ENCODE measurements at places on chromosomes 1 and 21.

GRCh38 chr1:199168888-199169585 is 530.2 kb downstream of the PTPRC start:
- DNase-seq, result no peak

- DNase-seq, result no peak
Measured at GRCh38 chr21:14762327-14762726, 216.2 kb upstream of the SAMSN1 start.

GRCh38 chr1:227903614-227904501 is 43.9 kb downstream of the WNT9A start:
- DNase-seq, result no peak

DNA sequence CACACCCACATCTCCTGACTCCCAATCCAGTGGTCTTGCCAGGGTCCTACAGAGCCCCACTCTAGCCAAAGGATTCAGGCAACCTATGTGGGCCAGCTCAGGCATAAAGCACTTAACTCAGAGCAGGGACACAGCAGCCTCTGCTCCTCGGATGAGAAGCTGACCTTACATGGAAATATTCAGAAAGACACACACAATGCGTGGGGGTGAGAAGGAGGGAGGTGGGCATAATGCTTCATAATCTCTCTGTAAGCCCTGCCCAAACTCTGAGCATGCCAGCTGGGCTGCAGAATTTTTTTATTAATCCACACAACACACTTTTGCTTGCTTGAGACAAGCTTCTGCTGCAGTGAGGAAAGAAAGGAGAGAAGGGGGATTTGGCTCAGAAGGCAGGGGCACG is 21.6 kb downstream of the KCND3 start:
- no peak for DNase-seq

- DNase-seq, result no peak
Measured at GRCh38 chr1:55010194-55010886, 11.6 kb downstream of the BSND start.

- DNase-seq, result no peak
Measured at GRCh38 chr1:52420713-52421112, 16.3 kb downstream of the PRPF38A start.

DNA sequence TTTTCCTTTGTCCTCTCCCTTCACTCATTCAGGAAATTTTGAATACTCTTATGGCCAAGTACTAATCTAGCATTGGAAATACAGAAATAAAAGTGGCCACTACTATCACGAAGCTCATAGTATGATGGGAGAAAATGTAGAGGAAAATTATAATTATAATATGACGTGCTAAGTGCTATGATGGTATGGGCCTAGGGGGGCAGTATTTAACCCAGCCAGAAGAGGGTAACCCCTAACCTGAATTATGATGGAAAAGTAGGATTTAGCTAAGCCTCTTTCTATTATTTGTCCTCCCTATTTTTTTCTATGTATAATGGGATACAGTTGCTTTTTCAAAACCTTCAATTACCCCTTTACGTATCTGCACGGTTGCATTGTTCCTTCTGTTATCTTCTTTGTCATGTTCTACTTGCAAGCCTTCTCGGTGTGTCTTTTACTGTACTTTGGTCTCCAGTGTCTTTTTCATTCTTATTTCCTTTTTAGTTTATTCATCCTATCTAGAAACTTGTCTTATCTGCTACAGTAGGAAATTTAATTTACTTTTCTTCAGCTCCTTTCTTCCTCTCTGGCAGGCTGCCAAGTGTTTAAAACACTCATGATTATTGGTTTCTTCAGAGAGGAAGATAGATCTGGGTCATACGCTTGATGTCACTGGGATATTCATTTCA is 88.8 kb upstream of the GPR52 start:
- DNase-seq, result peak; percentile 8

- DNase-seq, result no peak
Measured at GRCh38 chr1:1926346-1926811, 7.3 kb upstream of the TMEM52 start.

DNA sequence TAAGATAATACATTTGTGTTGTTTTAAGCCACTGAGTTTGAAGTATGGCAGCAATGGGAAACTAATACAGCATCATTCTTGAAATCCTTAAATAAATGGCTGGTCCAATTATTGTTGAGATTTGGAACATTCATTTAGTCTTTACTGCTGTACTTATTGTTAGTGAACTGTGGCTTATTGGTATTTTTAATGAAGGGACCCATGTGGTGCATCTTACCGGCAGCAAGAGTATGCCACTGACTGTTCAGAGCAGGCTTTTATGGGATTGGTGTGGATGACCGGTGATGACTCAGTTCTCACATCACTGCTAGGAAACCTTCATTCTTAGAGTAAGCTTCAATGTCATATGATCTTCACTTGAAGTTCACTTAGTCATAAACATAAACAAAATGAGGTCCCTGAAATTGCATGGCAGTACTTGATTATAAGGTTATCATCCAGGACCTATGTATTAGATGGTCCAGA is 31.5 kb downstream of the PRKAA2 start:
- DNase-seq, result no peak

DNA sequence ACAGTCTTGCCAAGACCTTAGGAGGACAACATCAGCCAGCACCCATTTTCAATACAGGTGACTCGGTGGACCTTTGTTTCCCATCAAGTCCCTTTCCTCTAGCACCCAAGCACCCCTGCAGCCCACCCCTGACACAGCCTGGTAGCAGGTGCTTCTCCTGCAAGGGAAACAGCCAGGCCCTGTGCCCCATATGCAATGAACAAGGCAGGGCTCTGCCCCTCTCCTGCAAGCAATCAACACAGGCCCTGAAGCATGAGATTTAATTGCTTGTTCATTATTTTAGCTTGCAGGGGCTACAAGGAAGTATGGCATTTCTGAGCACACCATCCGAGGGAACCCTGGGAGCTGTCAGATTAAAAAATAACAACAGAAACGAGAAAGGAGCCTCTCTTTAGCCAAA is 35.4 kb downstream of the TCP10L start:
- no peak for DNase-seq

GRCh38 chr1:201937624-201938213 is 8.6 kb downstream of the LMOD1 start:
- peak; percentile 78 for DNase-seq

DNA sequence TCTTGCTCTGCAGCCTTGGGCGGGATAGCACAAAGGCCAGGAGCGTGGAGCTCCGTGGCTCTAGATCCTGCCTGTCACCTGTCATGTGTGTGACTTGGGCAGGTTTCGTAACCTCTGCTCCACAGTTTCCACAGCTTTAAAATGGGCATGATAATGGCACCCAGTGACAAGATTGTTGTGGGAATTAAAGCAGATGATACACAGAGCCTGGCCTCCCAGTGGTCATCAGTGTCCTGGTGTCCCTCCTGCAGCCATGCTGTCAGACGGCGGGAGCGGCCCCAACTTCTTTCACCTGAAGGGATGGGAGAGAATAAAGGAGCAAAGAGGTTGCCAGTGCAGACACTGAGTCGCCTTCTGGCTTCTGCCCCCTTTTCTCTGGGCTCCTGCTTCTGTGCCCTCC is 61.5 kb downstream of the SLC37A1 start:
- DNase-seq, result no peak

- DNase-seq, result no peak
Measured at GRCh38 chr1:85153149-85153891, 47.5 kb downstream of the SYDE2 start.

DNA sequence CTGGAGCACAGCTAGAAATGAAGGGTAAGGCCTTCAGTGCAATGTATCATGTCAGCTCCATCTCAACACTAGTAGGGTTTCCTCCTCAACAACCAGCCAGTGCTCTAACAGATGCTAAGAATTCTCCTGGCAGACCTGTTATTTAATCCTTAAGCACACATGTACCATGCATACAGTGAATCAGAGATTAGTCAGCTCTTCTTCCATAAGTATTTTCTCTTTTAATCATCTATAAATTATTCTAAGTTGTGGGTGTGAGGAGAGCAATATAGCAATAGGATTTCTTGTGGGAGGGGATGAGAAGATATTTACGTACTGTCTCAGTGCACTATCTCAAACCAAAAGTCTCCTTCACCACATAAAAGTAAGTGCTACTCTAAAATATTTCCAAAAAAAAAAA is 95.3 kb downstream of the COP1 start:
- DNase-seq, result no peak

DNA sequence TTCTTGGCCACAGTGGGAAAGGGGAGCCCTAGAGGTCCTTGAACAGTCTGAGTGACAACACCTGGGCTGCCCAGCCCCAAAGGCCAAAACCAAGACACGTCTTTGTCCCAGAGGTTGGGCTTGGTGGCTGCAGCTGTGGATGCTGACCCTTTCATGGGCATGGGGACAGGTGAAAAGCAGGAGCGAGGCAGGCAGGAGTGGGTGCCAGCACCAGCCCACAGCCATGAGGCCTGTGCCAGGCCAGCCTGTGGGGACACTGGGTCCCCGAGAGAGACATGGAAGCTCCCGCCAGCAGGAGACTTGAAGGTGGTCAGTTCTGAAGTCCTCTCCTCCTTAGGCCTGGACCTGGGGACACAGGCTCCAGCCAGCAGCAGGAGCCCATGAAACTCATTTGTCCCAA is 98.6 kb downstream of the KCNJ15 start:
- no peak for DNase-seq

DNA sequence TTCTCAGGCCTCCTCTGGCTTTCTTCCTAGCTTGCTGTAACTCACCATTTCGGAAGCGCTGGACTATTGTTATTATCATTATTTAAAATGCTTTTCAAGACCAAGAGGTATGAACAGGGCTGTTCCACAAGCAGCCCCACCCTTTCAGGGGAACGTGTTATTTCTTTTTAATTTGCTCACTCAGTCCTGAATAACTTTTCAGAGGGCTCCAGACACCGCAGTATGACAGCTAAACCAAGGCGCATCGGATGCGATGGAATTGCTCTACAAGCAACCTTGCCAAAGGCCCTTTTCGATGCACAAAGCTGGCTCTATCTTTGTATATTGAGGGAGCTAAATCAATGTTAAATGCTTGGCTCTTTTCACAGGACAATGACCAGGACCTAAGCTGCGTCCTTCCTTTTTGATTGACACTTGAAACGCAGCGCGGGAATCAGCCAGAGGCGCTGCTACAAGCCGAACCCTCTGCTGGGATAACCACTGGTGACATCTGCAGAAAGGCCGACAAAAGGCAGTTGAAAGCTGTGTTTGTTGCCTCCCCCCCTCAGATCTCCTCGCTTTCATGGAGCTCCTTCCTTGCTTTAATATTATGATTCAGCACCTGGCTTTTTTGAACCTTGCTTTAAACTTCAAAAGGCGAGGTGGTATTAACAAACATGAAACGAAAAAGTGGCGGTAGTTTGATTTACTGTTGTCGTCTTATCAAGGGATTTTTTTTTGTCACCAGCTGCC is 204.7 kb upstream of the PROX1 start:
- no peak for DNase-seq

DNA sequence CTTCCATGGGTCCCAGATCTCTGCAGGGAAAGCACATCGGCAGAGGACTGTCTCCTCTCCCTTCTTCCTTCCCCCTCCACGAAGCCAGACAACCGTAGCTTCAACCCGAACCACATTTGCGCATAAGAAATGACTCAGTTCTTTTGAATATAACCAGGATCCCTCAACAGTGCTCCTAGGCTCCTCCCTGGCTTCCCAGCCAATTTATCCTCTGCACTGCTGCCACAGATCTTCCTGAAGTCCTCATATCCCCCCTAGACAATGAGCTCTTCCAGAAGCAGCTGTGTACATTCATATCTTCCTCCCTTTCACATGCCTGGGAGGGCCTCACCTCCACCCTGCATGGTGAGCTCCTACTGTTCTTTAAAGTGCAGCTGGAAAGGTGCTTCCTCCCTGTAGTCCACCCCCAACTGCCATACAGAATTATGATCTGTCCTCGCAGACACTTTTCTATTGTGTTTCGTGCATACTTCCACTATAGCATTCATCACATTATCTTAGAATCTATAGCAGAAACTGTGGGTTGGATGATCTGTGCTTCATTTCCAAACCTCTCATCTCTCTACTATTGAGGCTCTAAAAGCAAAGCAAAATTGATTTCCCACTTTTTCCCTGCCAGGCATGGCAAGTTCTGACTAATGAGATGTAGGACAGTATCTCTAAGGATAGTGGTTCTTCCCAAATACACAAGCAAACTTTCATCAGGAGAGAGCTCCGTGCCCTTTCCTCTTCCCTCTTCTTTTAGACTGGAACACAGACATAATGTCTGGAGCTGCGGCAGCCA is 179.3 kb upstream of the HMGB4 start:
- DNase-seq, result no peak

DNA sequence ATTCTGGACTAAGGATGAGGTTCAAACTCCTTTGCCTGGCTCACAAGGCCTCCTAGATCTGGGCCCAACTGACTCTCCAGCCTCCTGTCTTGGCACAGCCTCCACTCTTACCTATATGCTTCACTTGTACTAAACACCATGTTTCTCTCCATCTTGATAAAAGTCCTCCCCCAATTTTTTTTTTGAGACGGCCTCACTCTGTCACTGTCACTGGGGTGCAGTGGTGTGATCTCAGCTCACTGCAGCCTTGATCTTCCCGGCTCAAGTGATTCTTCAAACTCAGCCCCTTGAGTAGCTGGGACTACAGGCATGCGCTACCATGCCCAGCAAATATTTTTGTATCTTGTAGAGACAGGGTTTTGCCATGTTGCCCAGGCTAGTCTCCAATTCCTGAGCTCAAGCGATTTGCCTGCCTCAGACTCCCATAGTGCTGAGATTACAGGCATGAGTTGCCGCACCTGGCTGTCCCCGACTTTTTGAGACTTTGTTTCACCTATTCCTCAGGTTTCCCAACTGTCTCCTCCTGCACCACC is 39.7 kb downstream of the CD34 start:
- DNase-seq, result no peak

- no peak for DNase-seq
Measured at GRCh38 chr1:29962336-29962735, 726.0 kb downstream of the PTPRU start.

- no peak for DNase-seq
Measured at GRCh38 chr1:151843398-151843797, 3.8 kb upstream of the C2CD4D start.

DNA sequence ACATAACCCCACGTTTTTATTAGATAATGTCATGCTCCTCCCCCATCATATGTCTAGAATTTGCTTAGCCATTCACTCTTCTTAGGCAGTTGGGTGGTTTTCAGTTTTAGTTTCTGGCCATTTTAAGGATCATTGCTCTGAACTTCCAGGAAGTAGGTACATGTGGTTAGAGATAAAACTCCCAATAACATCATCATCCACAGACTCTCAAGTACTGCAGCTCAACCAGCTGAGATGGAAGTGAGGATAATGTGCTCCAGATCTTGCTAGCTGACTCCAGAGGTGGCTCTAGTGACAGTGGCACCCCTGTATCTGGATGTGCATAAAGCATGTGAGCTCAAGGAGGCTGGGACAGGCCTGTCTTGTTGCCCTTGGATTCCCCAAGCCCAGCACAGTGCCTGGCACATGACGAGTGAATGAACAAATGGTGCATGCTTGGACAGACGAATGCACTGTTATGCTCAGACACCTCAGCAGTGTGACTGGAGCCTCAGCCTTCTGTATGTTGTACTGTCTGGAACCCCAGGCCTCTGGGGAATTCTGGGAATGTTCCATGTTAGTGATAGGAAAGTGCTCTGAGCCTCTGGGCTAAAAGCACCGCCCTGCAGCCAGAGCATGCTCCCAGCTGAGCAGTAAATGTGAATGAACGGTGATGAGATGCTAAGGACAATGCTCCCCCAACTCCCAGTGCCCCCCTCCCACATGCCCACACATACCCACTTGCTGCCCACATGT is 16.4 kb upstream of the KCNN3 start:
- DNase-seq, result no peak

GRCh38 chr1:56081736-56082135 is 497.6 kb downstream of the PLPP3 start:
- DNase-seq, result no peak

GRCh38 chr1:151655371-151655770 is 43.5 kb downstream of the SNX27 start:
- no peak for DNase-seq

- no peak for DNase-seq
Measured at GRCh38 chr21:42563261-42563660, 49.6 kb downstream of the SLC37A1 start.

Data from cardiac muscle cell (in vitro differentiated cells and primary cell).